ENCODE measurements at places on chromosomes 13 and 19.

- no peak for DNase-seq
Measured at GRCh38 chr13:92260363-92260762, 861.9 kb downstream of the GPC5 start.

DNA sequence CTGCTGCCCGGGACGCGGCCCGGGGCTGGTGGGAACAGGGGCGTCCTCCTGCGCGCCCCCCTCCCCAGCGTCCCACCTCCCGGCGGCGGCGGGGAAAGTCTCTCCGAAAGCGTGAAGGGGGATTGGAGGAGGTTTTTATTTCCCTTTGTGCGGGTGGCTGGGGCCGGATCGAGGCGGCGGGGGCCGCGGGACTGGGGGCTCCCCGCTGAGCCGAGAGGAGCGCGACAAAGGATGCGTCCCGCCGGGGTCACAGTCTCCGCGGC is 132 bp downstream of the SHD start:
- no peak for DNase-seq

GRCh38 chr13:50714891-50715290 is 128.6 kb downstream of the DLEU7 start:
- no peak for DNase-seq

DNA sequence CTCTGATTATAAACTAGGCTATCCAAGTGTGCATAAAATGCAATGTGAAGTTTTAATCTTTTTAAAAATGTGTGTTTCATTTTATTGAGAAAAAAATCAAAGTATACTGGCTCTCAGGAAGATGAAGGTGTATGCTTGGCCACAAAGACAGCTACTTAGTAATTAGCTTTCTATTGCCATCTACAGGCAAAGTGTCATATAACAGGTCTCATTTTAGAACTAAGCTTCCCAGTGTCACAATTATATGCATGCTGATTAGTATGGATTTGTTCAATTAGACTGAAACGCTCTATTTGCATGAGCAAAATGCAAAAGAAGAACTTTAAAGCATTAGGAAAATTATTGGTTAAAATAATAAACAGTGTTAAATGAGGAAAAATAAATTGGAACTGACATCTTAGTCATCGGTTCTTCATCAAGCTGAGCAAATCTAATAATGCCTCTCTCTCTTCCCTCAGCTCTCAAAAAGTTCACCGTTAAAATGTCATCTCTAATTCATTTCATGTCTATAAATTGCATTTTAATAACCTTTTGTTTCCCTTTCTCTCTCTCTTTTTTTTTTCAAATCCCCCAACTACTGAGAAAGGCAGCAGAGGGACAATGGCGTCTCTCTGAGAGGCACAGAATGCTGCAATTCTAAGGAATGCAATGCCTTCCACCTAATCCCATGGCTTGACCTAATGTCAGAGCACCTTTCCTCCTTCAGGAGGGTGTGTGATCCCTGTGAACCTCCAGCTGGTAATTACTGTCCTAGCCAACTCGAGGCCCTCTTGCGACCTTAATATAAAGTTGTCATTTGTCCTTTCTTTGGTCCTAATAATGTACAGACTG is 313.1 kb upstream of the MAB21L1 start:
- no peak for DNase-seq

- no peak for DNase-seq
Measured at GRCh38 chr19:325937-326565, 18.5 kb downstream of the MIER2 start.

GRCh38 chr19:4971424-4971793 is 2.5 kb downstream of the KDM4B start:
- no peak for DNase-seq

DNA sequence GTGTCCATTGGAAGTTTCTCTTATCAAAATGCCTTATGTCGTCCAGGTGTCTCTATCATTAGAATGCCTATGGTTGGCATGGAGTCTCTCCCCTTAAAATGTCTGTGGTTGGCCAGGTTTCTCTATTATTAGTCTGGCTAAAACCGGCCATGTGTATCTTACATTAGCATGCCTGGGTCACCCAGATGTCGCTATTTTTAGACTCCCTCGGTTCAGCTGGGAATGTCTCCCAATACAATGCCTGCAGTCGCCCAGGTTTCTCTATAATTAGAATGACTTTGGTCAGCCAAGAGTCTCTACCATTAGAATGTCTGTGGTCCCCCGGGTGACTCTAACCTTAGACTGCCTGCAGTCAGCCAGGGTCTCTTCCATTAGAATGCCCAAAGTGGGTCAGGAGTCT is 1536.1 kb downstream of the UQCRFS1 start:
- no peak for DNase-seq
